ENCODE measurements at places on chromosomes 7 and 10. TPM values are rescaled to one million over a fixed set of nuclear protein-coding genes. Genes with fewer than 3 reads are reported as not detected.

DNA sequence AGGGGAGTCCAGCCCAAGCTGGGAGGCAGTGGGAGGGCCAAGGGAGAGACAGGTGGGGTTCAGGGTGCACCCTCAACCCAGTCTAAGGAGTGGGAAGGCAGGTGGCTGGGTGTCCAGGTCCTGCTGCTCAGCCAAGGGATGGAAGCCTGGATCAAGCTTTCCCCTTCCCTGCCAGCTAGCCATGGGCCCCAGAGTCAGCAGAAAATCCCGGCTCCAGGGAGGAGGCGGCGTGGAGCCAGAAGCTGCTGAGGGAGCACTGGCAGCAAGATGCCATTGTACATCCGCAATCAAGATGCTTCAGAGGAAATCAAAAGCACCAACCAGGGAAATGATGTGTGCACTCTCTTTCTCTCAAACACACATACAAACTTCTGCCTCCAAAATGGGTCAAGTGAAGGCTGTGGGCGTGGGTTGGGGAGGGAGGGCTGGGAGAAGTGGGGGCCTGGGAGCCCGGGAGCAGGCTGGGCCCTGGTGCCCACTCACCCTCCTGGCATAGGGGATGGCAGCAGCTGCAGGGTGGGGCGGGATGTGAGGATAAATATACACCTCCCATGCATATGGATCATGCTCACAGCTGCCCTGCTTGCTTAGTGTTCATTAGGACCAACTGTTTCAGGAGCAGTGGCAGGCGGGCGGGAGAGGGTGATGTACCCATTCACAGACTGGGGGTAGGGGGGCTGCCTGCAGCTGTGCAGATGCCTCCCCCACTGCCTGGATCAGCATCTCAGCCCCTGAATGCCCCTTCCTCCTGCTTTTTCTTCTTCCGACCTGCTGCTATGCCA is 24.2 kb downstream of the TRIM8 start:
- H3K27me3 ChIP-seq = no peaks in the 10 kb centered on the region
- H3K4me1 ChIP-seq = peaks cover 43% of the 10 kb centered on the region
- H3K4me3 ChIP-seq = no peak overlapping the region
- DNase-seq = no peak

- no peaks in the 10 kb centered on the region for H3K36me3 ChIP-seq
- H3K27me3 ChIP-seq = no peaks in the 10 kb centered on the region
- no peaks in the 10 kb centered on the region for H3K4me1 ChIP-seq
- H3K4me3 ChIP-seq = no peak overlapping the region
- no peak for DNase-seq
- no peak overlapping the region for H3K27ac ChIP-seq
These were observed 132.2 kb upstream of the INHBA start for GRCh38 chr7:41834805-41835694.

- no peak overlapping the region for H3K4me3 ChIP-seq
- no peak overlapping the region for H3K27ac ChIP-seq
- H3K4me1 ChIP-seq = peaks cover 2% of the 10 kb centered on the region
- no peak for DNase-seq
- peaks cover 22% of the 10 kb centered on the region for H3K36me3 ChIP-seq
These were observed 7.1 kb upstream of the ZNF117 start for GRCh38 chr7:64997927-64998391.

DNA sequence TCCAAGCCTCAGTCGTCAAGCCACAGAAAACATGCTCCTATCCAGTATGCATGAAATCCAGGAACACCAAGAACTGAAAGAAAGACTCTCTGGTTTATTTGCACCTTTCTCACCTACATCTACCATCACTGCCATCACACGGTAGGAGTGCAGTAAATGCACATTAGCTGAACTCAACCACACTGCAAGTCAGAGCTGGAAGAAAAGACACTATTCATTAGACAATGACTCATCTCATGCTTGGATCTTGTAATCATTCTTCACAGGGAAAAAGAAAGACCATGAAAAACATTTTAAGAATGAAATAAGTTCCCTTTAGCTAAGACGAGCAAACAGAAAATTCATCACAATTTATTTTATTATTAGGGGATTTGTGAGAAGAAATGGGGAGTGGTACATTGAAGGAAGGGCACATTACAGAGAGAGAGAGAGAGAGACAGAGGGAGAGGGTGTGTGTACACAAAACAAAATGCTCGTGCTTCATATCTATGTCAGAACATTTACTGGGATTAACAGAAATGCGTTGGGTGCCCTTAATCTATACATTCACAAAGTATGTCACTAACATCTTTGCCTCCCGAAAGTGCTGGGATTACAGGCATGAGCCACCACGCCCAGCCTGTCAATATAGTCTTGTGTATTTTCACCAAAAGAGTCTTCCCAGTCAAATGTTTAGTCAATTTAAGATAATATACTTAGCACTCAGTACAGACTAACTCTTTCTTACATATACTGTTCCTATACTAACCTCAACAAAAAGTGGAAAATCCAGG is 324.9 kb downstream of the PARD3 start:
- no peak overlapping the region for H3K27ac ChIP-seq
- no peaks in the 10 kb centered on the region for H3K27me3 ChIP-seq
- H3K4me1 ChIP-seq = no peaks in the 10 kb centered on the region
- no peak for DNase-seq
- no peaks in the 10 kb centered on the region for H3K36me3 ChIP-seq

- no peak overlapping the region for H3K4me3 ChIP-seq
- no peaks in the 10 kb centered on the region for H3K4me1 ChIP-seq
- DNase-seq = no peak
- no peak overlapping the region for H3K27ac ChIP-seq
- H3K36me3 ChIP-seq = no peaks in the 10 kb centered on the region
These were observed 7.7 kb upstream of the CCDC172 start for GRCh38 chr10:116316503-116316902.

- H3K4me3 ChIP-seq = peak overlapping the region; percentile 61
- peaks cover 34% of the 10 kb centered on the region for H3K4me1 ChIP-seq
- H3K27me3 ChIP-seq = peaks cover 100% of the 10 kb centered on the region
- peak overlapping the region; percentile 97 for H3K27ac ChIP-seq
- no peaks in the 10 kb centered on the region for H3K36me3 ChIP-seq
These were observed 2.5 kb upstream of the TNRC18 start for GRCh38 chr7:5426226-5426475.

GRCh38 chr7:97680622-97681021 is 51.3 kb upstream of the TAC1 start:
- H3K4me1 ChIP-seq = no peaks in the 10 kb centered on the region
- no peaks in the 10 kb centered on the region for H3K27me3 ChIP-seq
- no peak overlapping the region for H3K27ac ChIP-seq
- H3K4me3 ChIP-seq = no peak overlapping the region

DNA sequence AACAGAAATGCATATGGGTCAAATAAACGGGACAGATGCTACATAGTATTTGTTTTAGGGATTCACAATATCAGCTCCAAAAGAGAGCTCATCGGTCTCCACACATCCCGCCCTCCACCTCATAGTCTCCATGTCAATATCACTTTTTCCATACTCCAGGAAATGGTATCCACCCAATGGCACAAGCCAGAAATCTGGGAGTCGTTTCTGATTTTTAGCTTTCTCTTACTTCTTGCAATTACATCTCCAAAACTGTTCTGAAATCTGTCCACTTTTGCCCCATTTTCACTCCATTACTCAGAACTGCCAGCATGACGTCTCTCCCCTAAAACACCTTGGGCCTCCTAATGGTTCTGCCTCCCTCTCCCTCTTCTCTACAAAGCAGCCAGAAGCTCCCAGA is 47.4 kb upstream of the EZH2 start:
- no peak overlapping the region for H3K27ac ChIP-seq
- H3K36me3 ChIP-seq = no peaks in the 10 kb centered on the region
- H3K27me3 ChIP-seq = no peaks in the 10 kb centered on the region
- no peaks in the 10 kb centered on the region for H3K4me1 ChIP-seq

The GAD2 gene
- total RNA-seq = not detected

The SSC4D gene
- 1.5 TPM for total RNA-seq

The MOGAT3 gene
- not detected for total RNA-seq

Data from spleen (tissue), 13 donors.